ENCODE measurements at places on chromosomes 1 and 21.

DNA sequence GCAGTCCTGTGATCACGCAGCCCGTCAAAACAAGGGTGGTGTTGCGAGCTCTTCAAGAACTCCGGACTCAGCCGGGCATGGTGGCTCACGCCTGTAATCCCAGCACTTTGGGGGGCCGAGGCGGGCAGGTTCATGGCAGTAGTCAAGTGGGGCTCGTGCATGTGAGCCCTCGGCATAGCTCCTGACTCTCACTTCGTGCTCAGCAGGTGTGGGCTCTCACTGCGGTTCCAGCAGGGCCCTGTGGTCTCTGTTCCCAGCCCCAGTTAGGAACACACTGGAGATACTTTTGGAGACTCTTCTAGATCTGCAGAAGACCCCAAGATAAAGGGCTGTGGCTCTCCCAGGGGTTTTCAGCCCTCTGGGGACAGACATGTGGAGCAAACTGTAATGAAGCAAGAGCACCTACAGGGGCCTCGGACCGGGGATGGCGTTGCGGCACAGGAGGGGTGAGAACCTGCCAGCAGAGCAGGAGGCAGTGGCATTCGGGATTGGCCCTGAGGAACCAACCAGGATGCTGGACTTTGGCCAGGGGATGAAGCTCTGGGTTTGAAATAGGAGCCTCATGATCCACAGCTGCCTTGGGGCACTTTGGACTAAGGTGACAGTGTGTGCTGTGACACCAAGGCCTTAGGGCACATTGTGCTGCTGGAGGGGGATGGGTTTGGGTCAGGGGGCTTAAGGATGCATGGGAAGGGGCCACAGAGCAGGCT lies 443.2 kb downstream of the CAMTA1 start:
- no peak for DNase-seq

DNA sequence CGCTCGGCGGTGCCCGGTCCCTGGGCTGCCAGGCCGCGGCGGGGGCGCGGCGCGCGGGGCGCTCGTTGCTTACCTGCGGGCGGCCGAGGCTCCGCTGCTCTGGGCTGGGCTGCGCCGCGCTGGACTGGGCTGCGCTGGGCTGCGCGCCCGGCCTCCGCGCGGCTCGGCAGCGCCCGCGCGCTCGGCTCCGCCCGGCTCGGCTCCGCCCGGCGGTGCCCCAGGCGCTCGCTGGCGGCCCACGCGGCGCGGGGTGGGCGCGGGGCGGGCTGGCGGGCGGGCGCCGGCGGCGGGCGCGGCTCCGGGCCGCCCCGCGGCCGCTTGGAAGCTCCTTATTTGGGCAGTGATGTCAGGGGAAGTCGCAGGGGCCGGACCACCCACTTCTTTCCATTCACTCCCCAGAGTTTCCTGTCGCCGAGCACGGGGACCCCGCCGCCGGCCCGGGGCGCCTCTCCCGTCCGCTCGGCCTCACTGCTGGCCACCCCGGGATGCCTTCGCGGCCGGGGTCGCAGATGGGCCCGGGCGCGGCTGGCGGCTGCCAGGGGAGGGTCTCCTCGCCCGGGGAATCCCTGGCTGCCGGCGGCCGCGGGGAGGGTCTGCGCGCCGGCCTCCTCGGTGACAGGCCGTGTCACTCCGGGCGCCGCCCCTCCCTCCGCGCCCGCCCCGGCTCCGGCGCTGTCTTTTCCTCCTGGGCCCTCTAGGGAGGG lies 177.7 kb upstream of the EDN2 start:
- DNase-seq, result peak; percentile 73

GRCh38 chr1:12620488-12620865 lies 2.5 kb upstream of the DHRS3 start:
- peak; percentile 25 for DNase-seq

GRCh38 chr1:56627019-56627635 lies 18.0 kb upstream of the PRKAA2 start:
- no peak for DNase-seq

GRCh38 chr1:50271968-50272578 lies 151.2 kb downstream of the DMRTA2 start:
- peak; percentile 7 for DNase-seq

- no peak for DNase-seq
These were observed 29.3 kb downstream of the TNNT2 start for GRCh38 chr1:201348211-201348566.

DNA sequence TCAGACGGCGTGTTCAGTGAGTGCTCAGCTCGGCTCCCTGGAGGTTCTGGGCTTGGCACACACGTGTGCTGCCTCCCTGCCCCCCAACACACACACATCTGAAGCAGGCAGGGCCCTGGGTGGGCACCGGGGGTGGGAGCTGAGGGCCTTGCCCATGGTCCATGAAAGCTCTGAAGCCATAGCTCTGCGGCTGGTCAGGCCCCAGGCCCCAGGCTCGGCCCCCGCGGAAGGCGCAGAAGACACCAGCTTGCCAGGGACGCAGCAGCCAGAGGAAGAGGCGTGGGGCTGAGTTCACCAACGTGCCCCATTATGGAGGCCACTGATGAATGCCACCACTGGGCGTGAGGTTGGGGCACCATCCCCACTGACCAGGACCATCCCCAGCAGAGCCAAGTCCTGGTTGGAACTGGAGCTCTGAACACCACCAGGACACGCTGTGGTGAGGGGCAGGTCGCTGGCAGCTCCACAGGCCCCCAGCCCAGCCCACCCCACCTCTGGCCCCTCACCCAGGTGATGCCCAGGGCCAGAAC lies 4.2 kb downstream of the AURKAIP1 start:
- no peak for DNase-seq

GRCh38 chr1:232980355-232980978 lies 30.1 kb downstream of the NTPCR start:
- no peak for DNase-seq

DNA sequence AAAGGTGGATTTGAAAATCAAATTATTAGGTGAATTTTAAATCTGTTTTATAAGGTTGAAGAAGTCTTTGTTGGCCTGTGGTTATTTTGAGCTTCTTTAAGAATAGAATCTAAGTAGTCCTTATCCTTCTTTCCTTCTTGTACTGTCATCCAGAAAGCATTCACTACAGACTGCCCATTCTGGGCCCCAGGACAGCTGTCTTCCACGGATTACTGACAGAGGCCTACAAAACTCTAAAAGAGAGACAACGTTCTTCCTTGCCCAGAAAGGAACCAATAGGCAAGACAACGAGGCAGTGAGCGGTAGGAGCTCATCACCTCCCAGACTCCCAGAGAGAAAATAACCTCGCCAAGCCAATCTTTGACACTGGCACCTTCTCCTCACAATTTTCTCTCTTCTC lies 24.4 kb upstream of the PIGC start:
- no peak for DNase-seq
